Activated T-cell treated with anti-CD3 and anti-CD28 coated beads, Interleukin-2, amount 50 U/mL, for 24 hours (primary cell): ENCODE measurements at places on chromosomes 12 and 14.
A peak's percentile ranks its signal among the peaks of the same experiment; 100 is the strongest.

DNA sequence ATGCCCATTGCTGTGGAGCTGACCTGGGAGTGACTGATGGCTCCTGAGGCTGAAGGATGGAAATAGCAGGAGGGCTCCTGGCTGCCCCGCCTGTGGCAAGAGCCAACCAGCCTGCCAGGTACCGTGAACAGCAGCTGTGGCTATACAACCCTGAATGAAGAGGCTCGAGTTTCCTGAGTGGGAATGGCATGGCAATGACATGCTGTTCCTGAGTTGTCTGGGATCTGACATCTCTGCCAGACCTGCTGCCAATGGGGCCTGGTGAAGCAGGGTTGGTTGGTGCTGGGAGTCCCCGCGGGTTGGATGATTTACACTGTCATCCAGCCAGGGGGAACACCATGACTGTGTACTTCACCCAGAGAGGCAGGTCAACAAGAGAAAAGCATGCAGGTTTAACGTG lies 31.8 kb upstream of the LRRC10 start:
- no peak for DNase-seq

GRCh38 chr14:99792551-99793212 lies 531 bp upstream of the EML1 start:
- peak; percentile 40 for DNase-seq

DNA sequence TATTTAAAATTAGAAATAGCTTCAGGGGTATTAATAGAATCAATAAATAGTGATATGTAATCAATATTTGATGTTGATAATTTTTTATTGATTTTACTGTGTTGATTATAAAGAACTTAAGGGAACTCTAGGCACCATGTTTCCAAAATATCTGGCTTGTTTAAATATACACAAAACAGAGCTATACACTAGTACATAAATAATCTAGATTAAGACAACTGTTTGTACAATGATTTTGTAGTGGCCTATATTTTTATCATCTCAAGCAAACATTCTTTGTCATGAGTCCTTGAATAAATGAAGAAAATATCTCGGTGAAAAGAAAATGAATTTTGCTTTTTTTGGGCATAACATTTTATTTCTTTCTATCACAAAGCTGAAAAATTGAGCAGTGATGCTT lies 117.1 kb upstream of the KRR1 start:
- DNase-seq, result no peak

- DNase-seq, result no peak
Measured at GRCh38 chr12:55965240-55965639, 602 bp downstream of the PMEL start.

DNA sequence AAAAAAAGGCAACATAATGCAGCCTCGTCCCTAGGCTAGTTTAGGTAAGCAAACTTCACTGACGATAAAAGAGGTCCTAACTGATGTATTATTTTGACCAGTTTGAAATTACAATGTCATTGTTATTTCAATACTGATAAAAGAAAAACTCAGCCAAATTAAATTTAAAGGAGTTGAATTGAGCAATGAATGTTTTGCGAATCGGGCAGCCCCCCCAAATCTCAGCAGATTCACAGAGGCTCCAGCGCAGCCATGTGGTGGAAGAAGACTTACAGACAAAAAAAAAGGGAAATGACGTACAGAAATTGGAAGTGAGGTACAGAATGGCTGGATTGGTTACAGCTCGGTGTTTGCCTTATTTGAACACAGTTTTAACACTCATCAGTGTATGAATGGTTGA lies 8.2 kb upstream of the LDHB start:
- no peak for DNase-seq

- DNase-seq, result no peak
Measured at GRCh38 chr14:102622262-102622885, 29.9 kb downstream of the RCOR1 start.

DNA sequence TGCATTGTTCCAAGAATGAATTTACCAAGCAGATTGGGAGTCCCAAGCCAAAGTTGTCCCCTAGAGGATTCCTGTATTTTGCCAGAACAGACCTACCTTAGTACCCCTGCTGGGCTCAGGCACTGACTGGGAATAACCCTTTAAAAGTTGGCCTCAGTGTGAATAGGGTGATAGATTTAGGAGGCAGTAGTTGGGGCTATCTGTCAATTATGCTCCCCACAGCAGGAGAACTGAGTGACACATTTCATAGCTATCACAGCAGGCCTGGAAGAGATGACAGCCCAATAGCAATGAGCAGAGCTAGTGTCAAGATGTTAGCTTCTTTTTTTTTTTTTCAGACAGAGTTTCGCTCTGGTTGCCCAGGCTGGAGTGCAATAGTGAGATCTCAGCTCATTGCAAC lies 14.3 kb upstream of the LRP6 start:
- DNase-seq, result no peak

- no peak for DNase-seq
Measured at GRCh38 chr12:49367381-49368239, at the start of gene SPATS2. TSS of gene SPATS2 (plus strand) at chr12:49367462. CDS start at chr12:49461013, 93,551 bp downstream.

GRCh38 chr12:12736759-12737676 lies 19.9 kb downstream of the CDKN1B start:
- DNase-seq, result peak; percentile 63

DNA sequence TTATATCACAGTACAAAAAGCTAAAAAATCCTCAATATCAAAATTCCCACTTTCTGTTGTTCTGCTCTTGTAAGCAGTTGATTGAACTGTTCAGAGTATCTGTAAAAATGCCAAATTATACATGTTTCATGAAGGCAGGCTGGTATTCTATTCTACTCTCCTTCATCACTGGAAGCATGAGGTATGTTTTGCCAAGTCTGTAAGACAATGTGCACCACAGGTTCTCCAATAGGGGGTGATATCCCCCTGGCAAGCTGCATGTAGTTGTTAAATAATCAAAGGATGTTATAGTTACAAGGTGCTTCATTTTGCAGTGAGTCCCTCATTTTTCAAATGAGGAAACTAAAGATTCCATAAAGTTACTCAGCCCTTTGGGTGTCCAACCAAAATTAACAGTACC lies 15.1 kb upstream of the NEK9 start:
- no peak for DNase-seq

- DNase-seq, result no peak
Measured at GRCh38 chr14:103329401-103330347, 4.4 kb upstream of the EIF5 start.

- no peak for DNase-seq
Measured at GRCh38 chr12:119292893-119293630, 41.5 kb upstream of the CCDC60 start.

DNA sequence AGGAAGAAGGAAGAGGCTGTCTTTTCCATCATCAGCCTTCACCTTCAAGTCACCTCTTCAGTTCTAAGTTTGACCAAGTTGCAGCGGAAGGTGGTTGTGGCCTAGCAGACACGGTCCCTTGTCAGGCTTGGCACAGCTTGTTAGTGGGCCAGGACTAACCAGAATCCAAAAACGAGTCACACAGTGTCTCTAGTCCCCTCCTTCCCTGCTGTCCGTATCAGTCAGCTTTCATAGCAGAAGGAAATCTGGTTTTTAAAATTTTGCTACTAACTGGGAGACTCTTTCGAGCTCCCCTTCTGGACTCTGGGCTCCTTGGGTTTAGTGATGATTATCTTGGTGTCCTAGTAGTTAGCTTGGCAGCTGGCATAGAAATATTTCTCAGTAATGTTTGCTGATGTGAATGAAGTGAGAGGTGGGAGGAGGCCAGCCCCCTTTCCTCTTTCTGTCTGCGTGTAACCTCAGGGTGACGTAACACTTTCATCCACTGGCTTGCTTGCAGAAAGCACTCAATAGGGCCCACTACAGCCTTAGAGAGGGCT lies 3.8 kb downstream of the ETV6 start:
- peak; percentile 64 for DNase-seq

DNA sequence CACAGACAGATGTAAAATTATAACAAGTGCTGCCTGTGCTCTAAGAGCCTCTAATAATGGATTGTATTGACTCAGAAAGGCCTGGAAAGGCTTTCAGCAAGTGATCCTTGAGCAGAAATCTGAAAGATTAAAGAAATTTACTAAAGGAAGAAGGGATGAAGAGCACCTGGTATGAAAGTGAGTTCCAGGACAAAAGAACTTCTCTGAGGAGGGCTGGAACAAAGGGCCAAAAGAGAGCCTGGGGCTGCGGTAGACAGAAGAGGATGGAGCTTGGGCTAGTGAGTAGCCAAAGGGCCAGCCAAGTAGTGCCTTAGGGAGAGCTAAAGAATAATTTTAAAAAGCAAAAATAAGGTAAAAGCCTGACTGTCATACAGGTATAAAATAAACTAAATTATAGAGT lies 44.0 kb downstream of the BCAT1 start:
- DNase-seq, result no peak

GRCh38 chr12:49131894-49132461 lies 783 bp upstream of the TUBA1B start:
- no peak for DNase-seq

DNA sequence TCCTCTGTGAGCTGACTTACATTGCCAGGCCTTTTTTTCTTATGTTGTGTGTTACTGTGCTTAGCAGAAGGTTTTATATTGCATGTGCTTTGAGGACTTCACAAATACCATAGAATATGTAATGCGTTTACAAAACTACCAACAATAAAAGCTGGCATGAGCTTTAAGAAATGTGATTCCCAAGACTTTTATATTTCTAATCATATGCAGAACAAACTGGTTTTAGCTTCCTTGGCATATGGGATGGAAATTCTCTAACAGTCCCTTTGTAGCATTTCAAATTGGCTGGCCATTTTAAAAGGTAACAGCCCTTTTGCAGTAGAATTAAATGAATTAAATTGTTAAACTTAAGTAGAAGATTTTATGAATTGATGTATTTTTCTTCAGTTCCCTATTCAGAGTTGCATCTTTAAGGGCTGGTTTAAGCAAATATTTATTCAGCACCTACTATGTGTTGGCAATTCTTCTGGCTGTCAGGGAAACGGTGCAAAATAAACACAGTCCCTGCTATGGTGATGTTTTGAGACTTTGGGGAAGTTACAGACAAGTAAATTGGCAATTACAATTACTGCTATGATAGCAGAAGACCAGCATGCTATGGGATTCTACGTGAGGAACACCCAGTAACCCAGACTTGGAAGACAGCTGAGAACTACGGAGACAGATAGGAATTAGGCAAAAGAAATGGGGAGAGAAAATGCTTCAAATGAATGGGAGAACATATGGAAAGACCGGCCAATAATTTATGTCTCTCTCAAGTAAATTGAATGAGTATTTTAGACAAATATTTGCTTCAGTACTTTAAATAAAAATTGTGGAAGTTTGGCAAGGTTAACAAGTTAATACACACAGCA lies 446.4 kb downstream of the EGLN3 start:
- no peak for DNase-seq

DNA sequence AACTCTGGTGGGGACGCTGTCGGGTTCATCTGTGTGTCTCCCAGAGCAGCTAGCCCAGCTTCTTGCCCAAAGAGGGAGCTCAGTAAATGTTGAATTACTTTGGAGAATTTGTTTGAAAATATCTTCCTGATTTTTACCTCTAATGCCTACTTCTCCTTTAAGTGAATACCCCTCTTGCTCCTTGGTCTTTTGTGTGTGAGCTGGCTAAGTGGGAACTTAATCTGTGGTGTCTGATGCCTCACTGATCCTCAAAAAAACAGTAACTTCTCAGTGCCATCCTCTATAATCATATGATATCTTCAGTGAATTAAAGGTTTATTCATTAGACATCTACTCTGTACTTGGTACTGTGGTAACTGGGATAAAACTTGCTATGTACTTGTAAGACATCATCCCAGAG lies 7.7 kb upstream of the PSMA6 start:
- DNase-seq, result no peak

DNA sequence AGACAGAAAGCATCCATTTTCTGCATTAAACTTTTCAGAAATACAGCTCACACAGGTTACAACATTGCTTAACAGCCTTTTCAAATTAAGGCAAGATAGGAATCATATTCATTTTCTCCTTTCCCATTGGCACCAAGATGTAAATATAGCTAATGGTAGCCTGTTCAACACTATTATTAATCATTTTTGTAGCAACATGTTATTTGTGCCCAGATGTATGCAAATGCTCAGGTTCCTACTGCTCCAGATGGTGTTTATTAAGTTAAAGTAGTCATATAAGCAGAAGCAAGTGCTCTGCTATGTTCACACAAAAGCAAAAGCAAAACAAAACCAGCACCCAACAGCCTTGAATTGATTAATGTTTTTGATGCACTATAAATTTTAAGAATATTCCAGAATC lies 1110.6 kb downstream of the SLC6A15 start:
- DNase-seq, result no peak

DNA sequence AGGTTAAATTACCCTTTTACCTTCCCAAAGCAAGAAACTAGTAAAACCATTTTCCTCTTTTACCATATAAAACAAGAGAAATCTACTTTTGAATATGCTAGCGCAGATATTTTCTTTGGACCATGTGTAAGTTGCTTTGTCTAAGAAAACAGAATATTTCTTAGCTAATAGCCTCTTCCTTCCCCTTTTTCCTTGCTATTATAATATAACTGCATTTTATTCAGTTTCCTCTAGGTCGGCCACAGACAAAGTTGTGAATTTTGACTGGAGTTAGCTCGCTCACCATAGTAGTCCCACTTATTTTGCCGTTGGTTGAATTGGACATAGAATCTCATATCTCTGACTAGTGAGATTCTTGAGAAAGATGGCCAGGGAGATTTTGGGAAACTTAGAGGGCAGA lies 115.6 kb downstream of the PLEKHA5 start:
- DNase-seq, result no peak

DNA sequence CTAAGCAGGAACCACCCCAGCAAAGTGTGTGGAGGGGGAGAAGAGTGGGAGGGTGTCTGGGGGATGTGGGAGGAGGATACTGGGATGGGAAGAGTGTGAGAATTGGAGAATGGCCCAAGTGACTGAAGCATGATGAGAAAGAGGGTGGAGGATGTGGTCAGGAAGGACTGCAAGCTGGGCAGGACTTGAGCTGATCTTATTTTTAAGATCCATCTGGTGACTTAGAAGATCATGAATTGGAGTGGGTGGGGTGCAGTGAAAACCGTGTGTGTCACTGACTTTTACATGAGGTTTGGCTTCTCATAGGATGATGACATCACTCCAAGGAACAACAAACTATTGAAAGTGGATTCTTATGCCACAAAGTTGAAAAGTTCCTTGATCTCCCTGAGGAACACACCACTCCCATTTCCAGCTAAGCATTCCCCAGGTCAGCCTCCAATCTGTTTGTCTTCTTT lies 287.5 kb downstream of the GALC start:
- DNase-seq, result no peak

- DNase-seq, result no peak
Measured at GRCh38 chr14:91516663-91517388, 6.7 kb upstream of the PPP4R3A start.

GRCh38 chr12:41992022-41992421 lies 152.7 kb downstream of the GXYLT1 start:
- DNase-seq, result no peak

DNA sequence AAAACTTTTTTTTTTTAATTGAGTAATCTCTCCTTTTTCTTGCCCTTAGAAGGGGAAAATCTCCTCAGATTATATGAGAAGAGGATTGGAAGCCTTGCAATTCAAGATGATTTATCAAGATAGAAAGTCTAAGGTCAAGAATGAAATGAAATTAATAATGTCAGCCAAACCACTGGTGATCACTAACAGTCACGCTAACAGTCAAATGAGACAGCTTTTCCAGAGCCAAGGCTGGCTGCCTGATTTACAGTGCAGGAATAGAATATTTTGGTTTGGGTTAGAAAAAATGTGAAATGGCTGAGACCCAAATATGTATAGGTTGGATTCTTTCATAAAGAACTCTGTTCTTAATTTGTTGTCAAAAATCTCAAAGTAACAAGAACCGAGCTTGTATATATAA lies 204.3 kb downstream of the PPM1H start:
- no peak for DNase-seq

GRCh38 chr12:101927999-101928398 lies 50.6 kb downstream of the DRAM1 start:
- DNase-seq, result no peak
